Hippocampal formation (tissue), 2 donors: ENCODE measurements at places on chromosomes 7 and 10.

GRCh38 chr7:127654404-127655394 is 2.7 kb downstream of the SND1 start:
- no peak for DNase-seq

- no peak for DNase-seq
Observed at GRCh38 chr7:88202278-88202677, 17.6 kb downstream of the SRI start.

GRCh38 chr10:94213001-94213530 is 149.7 kb downstream of the NOC3L start:
- no peak for DNase-seq

- no peak for DNase-seq
Observed at GRCh38 chr7:159083698-159084068, 61.0 kb downstream of the VIPR2 start.

DNA sequence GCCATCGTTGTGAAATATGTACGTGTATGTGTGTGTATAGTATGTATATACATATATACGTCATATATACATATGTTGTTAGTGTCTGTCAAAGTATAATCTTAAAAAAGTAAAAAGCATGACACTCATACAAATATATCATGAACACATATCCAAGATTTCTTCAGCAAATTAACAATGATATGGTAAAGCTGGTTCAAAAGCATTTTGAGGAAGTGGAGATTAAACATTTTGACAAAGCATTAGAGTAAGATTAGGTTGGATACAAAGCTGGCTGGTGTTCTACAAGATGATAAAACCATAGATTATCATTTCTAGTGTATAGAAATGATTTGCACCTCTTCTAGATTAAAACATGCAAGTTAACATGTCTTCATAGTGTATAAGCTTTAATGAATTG is 771 bp upstream of the NUDCD3 start:
- DNase-seq = no peak

- no peak for DNase-seq
Observed at GRCh38 chr10:128694168-128694850, 568.1 kb upstream of the MKI67 start.
